HAP-1 (cell line): ENCODE measurements at places on chromosomes 5 and 9.

DNA sequence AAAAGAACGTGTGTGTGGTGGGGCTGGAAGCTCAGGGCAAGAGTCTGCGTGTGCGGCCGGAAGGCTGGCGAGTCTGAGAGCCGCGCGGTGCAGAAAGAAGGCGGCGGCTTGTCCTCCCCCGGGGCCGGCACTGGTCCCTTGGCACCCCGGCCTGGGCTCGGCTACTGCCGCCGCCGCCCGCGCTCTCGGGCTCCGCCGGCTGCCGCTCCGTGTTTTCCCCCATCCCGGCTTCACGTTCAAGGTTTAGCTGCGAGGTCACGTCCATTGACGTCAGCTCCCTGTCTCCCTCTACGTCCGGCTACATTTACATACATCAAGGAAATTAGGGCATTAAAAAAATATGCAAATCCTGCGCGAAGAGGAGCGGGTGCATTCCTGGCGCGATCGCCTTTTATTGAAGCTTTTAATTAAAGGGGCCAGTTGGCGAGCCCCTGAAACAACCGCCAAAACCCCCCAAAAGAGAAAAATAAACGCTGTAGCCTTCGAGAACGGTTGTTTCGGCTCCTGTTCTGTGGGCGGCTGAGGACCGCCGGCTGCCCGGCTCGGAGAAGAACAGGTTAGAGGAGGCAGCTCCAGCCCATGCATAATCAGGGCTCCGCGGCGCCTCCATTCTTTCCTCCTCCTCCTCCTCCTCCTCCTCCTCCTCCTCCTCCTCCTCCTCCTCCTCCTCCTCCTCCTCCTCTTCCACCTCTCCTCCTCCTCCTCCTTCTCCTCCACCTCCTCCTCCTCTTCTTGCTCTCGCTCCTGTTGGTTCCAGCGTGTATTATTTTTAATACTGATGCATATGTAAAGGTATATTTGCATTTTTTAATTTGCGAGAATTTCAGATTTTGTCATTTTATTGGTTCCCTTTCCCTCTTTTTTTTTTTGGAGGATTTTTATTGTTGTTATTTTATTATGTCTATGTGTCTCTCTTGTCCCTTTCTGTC is 207.0 kb downstream of the MEF2C start:
- peak; percentile 90 for DNase-seq

- DNase-seq = no peak
These were observed 20.6 kb downstream of the GLRX start for GRCh38 chr5:95801961-95802360.

- DNase-seq = no peak
These were observed 526.7 kb upstream of the TYRP1 start for GRCh38 chr9:12166518-12166917.

- peak; percentile 52 for DNase-seq
These were observed 116.9 kb upstream of the ARRDC3 start for GRCh38 chr5:91499943-91500531.

GRCh38 chr9:133103183-133103986 is 17.7 kb downstream of the RALGDS start:
- DNase-seq = peak; percentile 62

DNA sequence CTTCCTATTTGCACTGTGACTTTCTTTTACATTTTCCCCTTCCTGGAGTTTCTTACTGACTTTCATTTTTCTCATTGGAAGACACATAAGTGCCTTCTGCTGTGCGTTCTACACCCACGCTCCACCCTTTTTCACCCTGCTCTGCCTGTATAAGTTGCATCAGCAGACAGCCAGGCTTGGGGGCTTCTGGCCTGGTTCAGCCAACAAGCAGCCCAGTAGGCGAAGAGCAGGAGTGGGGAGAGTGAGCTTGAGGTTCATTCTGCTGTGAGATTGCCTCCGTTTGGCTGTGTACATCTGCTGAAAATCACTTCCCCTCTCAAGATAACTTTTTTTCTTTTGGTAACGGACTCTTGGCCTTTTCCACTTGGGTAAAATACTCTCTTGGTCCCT is 38.4 kb downstream of the RASGRF2 start:
- no peak for DNase-seq

DNA sequence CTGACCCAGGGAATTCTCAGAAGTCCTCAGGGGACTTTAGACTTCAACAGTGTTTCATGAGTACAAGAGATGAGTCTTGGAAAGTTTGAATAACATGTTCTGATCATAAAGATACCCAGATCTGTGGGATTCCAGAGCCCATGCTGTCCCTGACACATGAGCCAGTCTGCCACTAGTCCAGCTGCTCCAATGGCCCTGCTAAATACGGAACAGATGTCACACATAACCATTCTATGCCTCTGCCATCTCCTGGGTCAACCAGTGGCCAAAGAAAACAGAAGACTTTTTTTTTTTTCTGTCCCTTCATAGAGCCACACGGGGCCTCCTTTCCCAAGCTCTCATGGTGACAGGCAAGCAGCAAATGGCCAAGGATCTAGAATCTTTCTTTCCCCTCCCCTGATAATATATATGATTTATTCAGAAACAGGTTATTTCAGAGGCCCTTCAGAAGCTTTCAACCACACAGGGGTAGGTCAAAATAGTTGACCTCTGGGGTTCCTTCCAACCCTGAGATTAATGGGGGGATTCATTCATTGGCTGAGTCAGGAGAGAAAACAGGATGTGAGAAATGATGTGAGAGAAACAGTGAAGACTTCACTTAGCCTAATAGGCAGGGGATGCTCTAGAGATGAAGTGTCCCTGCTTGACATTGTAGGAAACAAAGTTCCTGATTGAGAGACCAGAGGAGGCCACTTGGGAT is 367.7 kb downstream of the CDK5RAP2 start:
- DNase-seq = no peak

DNA sequence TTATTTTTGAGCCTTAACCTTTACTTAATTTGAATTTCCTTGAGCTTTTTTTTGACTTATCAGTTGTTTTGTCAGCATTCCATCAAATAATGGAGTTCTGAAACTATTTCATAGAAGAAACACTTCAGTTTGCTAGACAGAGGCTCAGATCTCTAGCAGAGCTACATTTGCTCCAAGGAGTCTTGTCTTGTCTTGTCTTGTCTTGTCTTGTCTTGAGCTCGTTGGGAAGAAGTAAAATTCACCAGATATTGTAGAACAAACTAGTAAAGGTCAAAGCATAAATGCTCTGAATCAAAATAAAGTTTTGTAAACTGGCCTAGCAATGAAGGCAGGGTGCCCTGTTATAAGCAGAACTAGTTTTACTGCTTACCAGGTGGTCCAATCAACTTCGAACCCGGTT is 33.5 kb downstream of the RAB24 start:
- DNase-seq = no peak

- DNase-seq = peak; percentile 57
These were observed 44.0 kb upstream of the SVEP1 start for GRCh38 chr9:110623462-110624025.
